ENCODE measurements at places on chromosomes 11 and 22.

DNA sequence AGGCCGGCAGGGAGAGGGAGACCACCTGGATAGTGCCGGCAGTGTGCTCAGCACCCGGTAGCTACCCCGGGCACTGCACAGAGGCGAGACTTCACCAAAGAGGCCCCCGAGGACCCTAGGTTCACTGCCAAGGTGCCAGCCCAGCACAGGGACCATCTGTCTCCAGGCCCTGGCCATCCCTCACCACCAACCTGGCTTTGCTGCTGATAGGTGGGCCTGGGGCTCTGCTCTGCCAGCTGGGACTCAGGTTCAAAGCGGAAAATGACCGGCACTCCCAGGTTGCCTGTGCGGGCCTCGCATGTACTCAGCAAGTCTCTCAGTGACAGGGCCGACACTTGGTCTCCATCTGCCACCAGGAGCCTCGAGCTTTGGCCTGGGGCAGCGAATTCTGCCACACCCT, 812.2 kb downstream of the BRD1 start:
- DNase-seq = no peak

DNA sequence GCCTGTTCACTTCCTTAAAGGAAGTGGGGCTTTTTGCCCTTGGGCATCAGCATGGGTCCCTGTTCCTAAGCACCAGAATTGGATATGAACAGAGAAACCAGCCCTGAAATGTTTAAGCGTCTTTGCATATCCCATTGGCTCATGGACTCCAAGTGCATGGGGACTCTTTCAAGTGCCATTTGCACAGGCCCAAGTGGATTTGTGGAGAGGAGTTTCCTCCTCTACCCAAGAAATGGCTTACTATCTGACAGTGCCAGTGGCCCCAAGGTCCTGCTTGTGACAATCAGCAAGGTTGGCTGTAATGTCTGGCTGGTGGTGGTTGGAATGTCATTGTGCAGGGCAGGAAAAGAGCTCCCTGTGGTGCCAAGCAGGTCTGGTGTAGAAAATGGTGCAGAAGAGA, 4.0 kb downstream of the TOMM22 start:
- DNase-seq = no peak

DNA sequence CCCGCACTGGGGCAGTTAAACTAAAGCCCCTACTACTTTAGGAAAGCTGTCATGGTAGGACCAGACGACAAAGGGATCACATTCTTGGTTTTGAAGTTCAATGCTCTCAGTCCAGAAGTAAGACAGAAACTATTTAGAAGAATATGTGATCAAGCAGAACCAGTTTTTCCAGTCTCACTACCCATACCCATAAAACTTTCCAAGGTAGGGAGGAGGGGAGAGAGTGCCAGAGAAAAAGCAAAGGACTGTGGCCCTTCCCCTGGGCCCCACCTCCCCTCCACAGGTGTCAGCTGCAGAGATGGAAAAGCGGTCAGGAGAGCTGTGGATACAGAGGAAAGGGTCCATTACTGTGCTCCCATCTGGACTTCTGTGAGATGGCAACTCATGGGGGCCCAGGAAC, 587.1 kb downstream of the SOX6 start:
- peak; percentile 25 for DNase-seq

- DNase-seq = no peak
These were observed 231.2 kb downstream of the NTM start for GRCh38 chr11:131601586-131601985.

- DNase-seq = peak; percentile 20
These were observed 63.5 kb downstream of the SIK2 start for GRCh38 chr11:111665777-111666176.

GRCh38 chr11:73625696-73626318, 20.6 kb upstream of the PLEKHB1 start:
- DNase-seq = peak; percentile 88

- DNase-seq = no peak
These were observed 1.5 kb downstream of the OLFML1 start for GRCh38 chr11:7486781-7487140.

DNA sequence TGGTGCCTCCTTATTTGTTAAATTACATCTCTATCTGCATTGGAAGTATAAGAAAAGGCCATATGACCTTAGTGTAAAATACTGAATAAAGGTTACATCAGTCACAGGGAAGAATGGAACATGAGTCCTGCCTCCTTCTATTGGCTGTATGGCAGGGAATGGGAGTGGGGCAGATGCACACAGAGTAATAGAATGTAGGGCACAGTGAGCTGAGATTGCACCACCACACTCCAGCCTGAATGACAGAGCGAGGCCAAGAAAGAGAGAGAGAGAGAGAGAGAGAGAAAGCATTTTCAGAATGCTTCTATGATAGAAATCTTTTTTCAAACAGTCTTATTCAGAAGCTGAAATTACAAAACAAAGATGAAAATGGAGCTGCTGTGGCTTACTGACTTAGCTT, 58.8 kb downstream of the SLN start:
- no peak for DNase-seq

DNA sequence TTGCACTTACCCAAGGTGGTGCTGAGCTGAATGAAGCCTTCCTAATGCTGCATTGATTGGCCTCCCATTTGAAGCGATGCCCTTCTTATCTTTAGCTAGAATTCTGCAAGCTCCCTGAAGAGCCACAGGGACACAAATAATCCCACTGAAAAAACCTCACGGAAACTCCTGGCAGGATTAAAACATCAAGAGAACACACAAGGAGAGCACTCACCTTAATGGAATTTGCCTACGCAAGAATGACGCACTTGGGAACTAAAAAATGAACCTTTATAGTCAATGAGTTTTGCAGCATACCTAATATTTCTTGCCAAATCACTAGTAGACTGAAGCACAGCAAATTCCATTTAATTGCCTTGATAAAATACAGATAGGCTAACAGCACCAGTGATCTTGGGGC, 232.8 kb upstream of the UBASH3B start:
- DNase-seq = peak; percentile 76

DNA sequence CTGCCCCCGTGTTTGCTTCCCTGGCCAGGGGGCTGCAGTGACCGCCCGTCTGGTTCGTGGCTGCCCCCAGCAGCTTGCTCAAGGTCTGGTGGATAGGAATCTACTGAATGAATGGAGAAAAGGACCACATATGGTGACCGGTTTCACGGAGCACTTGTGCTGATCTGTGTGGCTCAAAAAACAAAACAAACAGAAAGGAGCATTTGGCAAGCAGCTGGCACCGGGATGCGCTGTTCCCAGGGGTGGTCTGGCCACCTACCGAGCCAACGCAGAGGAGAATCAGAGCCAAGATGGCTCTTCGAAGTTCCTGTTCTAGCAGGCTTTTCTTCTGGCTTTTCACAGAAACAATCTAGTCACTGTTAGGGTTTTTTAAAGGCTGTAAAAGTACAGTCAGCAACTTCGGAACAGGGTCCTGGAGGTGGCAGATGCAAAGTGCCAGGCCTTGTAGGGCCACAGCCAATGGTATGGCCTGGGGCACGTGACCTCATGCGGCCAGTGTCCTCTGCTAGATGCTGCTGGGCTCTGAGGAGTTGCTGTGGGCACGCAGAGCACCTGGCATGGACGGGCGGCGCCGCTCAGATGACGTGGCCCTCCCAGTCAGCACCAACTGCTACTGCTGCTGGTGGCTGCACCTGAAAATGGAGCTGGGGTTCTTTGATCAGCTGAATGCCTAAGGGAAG, 27.3 kb upstream of the PACSIN2 start:
- no peak for DNase-seq

- no peak for DNase-seq
These were observed 152.0 kb downstream of the LRRC4C start for GRCh38 chr11:41307296-41308080.

GRCh38 chr11:123176785-123177184, 18.3 kb downstream of the CLMP start:
- no peak for DNase-seq
